Stimulated activated CD8-positive, alpha-beta memory T cell treated with anti-CD3 and anti-CD28 coated beads, Interleukin-15, amount 100 ng/mL, for 24 hours (primary cell): ENCODE measurements at places on chromosomes 6 and 20.
A peak's percentile ranks its signal among the peaks of the same experiment; 100 is the strongest.

- DNase-seq, result no peak
Observed at GRCh38 chr20:10848810-10849370, 175.1 kb upstream of the JAG1 start.

DNA sequence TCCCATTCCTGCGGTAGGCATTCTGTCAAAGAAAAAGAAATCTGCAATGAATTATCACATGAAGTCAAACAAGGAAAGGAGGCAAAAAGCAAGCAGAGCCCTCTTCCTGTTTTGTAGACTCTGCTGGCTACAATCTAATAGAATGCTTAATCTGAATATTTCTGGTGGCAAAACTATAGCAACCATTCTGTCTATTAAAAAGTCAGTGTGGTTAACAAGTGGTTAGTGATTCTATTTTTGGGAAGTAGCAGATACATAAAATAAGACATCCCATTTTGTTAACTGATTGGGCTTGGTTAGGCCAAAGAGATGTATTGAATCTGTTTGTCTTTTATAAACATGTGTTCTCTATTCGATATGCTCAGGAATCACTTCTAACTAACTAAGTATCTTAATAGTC lies 442.3 kb downstream of the CDC5L start:
- no peak for DNase-seq

DNA sequence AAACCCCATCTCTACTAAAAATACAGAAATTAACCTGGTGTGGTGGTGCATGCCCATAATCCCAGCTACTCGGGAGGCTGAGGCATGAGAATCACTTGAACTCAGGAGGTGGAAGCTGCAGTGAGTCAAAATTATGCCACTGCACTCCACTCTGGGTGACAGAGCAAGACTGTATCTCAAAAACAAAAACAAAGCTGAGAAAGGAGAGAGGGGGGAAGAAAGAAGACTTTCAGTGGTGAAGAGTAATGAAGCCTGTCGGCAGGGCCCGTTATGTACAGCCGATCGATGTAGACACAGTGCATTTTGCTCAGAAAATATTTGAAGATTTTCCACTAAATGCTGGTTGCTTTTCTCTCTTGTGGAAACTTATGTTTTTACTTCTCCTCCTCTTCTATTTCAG lies 13.8 kb downstream of the VAPB start:
- no peak for DNase-seq

GRCh38 chr6:41939848-41940758 lies 1.5 kb downstream of the CCND3 start:
- no peak for DNase-seq

DNA sequence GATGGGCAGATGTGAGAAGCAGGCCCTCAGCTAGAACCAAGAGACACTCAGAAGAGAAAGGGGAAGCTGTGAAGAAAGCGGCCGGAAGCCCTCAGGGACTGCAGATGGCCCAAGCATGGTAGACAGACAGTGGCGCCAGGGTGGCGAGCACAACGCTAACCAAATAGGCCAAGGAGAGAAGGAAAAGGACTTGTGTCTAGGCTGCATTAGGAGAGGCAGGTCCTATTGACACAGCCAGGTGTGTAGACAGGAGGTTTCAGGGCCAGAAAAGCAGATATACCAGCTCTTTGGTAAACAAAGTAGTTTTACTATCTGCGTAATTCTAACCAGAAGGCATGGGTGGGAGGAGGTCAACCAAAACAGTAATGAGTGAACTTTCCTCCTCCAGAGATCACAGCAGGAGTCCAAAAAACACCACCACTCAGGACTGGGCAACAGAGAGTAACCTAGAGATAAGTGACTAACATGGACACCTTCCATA lies 15.8 kb upstream of the MAP7 start:
- DNase-seq, result no peak

DNA sequence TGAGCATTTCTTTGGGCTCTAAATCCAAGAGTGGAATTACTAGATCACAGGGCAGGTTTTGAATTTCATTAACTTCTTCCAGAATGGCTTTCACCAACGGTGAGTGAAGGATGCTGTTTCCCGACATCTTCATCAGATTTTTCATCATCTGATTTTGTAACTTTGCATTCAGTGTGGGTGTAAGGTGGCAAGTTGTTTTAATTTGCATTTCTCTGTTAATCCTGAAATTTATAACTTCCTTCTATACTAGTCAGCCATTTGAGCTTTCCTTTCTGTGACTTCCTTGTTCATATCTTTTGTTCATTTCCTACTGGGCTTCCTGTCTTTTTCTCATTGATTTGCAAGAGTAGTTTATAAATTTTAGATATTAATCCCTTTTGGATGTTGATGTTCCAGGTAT lies 18.7 kb upstream of the HCK start:
- DNase-seq, result no peak

DNA sequence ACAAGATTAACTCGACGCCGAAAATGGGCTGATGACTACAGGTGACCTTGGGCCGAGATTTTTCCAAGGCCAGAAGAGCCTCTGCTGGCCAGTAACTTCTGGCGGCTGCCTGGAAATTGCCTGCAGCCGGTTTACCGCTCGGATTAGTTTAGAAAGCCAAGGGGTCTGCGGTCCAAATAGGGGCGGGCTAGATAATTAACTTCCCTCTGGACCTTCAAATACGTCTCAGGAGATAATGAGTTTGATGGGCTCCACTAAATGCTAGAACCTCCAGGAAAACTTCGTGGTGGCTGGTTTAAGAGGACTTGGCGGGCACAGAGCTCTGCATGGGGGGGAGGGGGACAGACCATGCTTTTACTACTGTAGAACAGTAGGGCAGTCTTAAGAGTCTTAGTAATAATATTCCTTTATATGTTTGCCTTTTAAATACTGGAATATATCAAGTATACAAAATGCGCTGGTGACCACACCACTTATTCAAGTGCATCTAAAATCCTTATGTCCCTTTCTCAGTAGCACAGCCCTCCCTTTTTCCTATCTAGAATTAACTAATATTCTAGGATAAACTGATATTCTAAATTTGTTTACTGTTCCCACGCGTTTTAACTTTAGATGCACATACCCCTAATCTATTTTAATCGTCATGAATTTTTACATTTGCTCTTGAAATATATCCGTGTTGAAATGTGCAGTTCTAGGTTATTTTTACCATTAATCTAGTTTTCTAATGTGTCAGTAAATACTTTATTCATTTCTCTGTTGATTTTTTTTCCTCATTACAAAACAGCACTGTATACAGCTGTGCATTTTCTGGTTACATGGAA lies 107.5 kb upstream of the PRSS16 start:
- no peak for DNase-seq

DNA sequence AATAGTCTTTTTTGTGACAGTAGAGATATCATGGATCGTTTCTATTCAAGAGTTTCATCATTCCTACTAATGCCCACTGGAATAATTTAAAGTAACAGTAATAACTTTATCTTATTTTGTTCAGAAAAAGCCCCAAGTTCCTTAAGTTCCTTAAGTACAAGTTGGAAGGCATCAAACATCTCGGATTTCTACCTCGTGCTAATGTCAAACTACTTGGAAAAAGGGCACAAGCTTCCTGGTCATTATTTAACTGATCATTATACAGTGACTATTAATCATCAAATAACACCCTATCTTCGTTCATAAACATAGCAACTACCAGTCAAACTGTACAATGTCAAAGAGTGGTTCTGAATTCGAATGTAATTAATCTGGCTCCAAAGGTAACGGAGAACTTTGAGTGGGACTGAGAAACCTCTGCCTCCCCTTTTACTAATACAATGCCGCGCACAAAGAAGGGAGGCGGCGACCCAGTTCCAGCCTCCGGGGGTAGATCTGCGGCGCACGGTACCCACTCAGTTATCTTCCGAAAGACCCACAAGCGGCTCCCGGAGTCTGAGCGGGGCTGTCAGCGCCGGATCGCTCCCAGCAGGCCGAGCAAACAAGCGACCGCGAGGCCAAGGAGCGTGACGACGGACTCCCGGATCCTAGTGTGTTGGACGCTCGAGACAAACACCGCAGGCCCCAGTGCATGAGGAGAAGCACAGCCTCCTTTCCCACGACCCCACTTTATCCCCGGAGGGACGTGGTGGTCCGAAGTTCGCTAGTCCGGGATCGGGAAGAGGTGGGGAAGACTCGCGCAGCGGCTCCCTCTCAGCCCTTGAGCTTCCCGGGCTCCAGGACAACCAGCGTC lies 716 bp downstream of the SHPRH start:
- DNase-seq, result peak; percentile 17

- no peak for DNase-seq
Observed at GRCh38 chr6:72654071-72654621, 32.3 kb downstream of the KCNQ5 start.

- no peak for DNase-seq
Observed at GRCh38 chr6:106579281-106579680, 50.0 kb downstream of the RTN4IP1 start.

- DNase-seq, result peak; percentile 10
Observed at GRCh38 chr6:69866770-69867638, 648 bp downstream of the COL19A1 start.

GRCh38 chr6:50936277-50936681 lies 117.6 kb downstream of the TFAP2B start:
- no peak for DNase-seq

- no peak for DNase-seq
Observed at GRCh38 chr6:129565811-129566210, 144.2 kb downstream of the ARHGAP18 start.

GRCh38 chr6:149331871-149332270 lies 14.4 kb downstream of the TAB2 start:
- DNase-seq, result no peak

DNA sequence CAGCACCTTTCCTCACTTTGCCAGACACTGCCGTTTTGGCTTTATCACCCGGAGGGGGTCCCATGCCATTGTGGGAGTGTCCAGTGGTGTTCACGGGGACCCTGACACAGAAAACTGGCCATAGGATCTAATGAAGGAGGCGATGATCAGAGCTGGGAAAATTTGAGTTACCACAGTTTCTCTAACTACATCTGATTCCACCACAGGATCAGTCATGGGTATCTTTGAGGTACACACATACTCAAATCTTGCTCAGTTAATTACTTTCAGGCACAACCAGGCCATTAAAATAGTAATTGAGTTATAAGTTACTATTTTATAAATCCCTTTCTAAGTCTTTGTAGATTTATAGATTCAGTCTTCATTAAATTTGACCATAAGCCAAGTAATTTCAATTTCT lies 215.1 kb downstream of the PRL start:
- no peak for DNase-seq

DNA sequence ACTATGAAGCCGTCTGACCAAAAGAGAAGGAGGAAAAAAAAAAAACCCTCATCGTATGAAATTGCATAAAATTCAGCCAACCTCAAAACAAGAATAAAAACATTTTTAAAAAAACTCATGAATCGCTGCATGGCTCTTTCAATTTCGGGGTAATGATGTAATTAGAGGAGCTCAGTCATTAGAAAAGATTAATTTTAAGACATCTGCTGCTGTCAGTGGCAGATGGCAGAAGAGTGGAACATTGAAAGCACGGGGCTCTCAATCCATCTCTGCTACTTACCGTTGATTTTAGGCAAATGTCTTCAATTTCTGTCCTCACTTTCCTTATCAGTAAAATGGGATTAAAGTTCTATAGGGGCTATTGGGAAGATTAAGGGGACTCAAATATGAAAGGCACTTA lies 79.1 kb downstream of the EYA2 start:
- no peak for DNase-seq

DNA sequence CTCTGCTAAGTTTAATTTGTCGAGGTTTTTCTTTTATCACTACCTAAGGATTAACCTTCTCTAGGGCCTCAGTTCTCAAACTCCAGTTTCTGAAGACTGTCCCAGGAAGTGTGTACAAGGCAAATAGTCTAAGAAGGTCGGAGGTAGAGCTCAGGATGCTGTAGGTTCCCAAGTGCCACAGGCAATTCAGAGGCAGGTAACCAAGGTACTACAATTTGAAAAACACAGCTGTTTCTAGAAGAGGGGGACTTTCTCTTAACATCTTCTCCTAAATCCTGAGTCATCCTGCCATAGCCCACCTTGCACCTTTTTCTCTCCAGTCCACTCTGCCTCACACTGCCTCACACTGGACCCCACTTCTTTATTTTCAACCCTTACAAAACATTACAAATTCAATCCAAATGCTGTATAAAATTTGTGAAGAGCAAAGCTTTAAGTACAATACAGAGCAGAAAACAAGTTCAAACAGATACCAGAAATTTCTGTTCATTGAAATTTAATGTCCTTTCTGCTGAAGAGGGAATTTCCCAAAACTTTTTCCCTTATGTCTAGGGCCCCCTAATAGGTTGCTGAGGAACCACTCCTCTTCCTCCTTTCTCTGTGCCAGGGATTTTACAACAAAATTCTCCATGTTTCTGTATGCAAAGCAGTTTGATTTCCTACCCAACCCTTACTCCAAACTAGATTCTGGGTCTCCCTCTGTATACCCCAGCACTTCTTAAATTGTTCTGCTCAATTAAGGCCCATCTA lies 43.0 kb downstream of the FRK start:
- no peak for DNase-seq

- no peak for DNase-seq
Observed at GRCh38 chr6:135440087-135440792, 57.3 kb downstream of the AHI1 start.

GRCh38 chr6:21219241-21219640 lies 374.3 kb upstream of the SOX4 start:
- DNase-seq, result no peak

- DNase-seq, result no peak
Observed at GRCh38 chr6:131251590-131252199, 116.4 kb downstream of the AKAP7 start.

- DNase-seq, result no peak
Observed at GRCh38 chr20:2109425-2110210, 8.0 kb downstream of the STK35 start.

DNA sequence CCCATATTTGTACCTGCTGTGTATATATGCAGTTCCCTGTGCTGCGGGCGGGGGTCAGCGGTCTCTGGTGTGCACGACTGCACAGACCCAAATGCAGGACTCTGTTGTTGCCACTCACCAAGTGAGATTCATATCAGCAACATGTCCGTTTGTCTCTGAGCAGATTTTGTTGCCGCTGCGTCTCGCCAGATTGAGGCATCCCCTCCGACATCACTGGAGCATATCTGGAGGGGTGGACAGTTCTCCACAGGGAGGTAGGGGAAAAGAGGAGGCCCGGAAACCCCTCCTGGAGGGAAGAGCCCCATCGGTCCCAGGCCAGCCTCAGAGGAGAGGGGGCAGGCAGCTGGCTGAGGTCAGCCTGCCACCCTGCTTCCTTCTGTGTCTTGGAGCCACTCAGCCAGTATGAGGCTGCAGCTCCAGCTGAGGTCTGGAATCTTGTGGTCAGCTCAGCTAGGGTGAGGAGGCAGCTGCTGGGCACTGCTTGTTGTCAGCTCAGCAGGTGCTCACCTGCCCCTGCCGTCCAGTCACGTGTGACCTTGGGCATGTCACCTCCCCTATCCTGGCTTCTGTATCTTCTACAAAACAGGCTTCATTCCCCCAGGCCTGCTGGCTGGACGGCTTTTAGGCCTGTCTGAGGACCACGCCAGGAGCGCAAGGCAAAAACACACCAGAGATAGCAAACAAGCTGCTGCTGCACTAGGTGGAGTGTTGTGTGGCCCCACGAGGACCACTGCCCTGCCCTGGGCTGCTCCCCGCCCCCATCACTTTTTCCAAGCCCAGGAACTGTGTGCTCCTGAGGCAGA lies 47.1 kb downstream of the HNF4A start:
- no peak for DNase-seq

- DNase-seq, result no peak
Observed at GRCh38 chr6:134534708-134535149, 216.8 kb upstream of the SGK1 start.

GRCh38 chr6:33652002-33652401 lies 30.9 kb downstream of the ITPR3 start:
- DNase-seq, result no peak
